ENCODE measurements at places on chromosomes 3 and 15.

GRCh38 chr15:57583282-57583681 is 8.4 kb upstream of the MYZAP start:
- DNase-seq: no peak

GRCh38 chr15:45185069-45185779 is 2.5 kb downstream of the SHF start:
- no peak for DNase-seq

DNA sequence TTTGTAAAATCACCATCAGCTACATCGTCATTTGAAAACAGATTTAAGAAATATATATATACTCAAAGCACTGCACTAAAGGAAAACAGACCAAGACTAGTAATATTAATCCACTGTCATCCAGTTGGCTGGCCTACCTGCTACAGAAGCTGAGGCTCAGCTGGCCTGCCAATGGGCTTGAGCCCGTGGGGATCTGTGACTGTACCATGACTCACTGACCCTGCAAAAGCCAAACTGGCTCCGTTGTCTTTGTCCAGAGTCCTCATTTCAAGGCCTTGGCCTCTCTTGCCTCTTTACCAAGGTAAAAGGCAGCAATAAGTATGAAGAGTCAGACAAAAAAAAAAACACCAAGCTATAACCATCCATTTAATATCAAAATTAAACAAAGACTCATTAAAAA is 463.5 kb upstream of the RASGRP1 start:
- no peak for DNase-seq

DNA sequence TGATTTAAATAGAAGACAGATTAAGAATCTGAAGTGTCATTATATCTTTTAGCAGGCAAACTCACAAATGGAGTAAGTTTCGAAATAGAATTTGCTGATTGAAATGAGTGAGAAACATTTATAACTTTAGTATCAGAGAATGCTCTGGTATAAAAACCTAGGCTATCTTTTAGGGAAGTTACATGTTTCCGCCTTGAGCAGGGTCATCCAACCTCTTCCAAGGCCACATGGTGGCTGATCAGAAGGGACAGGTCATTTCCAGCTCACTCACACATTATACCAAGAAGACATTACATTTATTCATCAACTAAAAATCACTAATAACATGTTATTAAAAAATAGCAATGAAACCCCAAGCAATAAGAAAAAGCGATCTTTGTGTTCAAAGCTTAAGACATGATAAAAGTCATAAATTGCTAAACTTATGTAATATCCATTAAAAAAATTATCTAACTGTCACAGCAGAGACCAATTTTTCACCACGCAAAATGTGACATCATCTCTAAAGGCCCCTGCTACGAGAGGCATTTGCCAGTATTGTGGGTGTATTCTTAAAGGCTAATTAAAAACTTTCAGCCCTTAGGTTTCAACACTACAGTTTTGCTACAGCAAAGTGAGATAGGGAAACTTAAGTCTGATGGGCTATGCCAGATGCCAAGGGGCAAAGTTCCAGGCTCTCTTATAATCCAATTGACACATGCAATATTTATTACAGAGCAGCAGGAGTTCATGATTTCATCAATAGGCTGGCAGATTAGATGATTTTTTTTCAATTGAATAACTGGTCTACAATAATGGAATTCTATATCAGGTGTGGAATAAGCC is 240.4 kb upstream of the TBL1XR1 start:
- DNase-seq: no peak

DNA sequence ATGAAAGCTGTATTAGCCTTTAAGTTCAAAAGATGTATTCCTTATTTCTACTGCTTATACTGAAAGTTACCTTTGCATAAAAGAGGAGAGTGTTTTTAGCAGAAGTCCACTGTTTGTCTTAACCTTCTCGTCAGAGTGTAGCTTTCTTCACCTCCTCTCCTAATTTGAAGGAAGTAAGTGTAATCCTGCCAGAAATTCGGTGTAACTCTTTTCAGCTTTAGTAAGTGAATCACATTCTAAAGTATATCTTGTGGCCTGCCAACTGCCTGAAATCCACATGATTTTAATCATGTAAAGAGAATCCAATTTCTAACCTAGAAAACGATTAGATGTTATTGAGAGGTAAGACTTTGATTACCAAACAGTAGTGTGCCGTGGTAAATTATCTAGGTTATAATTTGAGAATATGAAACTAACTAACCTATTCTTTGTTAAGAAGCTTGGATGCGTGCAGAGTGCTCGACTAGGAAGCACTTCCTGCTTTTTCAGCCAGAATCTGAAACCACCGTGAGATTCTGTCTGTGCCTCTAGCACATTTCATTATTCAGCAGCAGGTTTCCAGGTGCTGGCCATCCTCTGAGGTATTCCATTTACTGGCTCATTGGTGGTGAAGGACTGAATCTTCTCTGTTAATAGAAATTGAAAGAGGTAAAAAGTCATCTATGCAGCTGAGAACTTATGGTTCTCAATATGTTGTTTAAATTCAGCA is 7.5 kb downstream of the GYG1 start:
- no peak for DNase-seq

GRCh38 chr15:96209285-96209735 is 121.2 kb upstream of the NR2F2 start:
- DNase-seq: no peak

- DNase-seq: no peak
These were observed 171.5 kb upstream of the GOLIM4 start for GRCh38 chr3:168267179-168267578.

DNA sequence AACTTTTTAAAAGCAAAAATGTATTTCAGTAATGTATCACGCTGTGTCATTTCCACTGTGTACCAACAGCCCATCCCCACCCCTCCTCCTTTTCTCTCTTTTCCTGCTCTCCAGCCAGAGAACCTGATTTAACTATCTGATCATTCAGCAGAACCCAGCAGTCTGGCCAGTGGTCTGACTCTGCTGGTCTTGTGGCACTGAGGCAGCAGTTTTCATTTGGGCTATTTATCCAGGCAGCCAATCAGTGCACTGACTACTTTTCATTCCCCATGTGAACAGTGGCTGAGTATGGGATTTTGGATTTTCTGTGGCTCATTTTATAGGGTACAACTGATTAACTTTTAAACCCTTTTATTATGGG is 56.3 kb downstream of the GPR171 start:
- DNase-seq: no peak

DNA sequence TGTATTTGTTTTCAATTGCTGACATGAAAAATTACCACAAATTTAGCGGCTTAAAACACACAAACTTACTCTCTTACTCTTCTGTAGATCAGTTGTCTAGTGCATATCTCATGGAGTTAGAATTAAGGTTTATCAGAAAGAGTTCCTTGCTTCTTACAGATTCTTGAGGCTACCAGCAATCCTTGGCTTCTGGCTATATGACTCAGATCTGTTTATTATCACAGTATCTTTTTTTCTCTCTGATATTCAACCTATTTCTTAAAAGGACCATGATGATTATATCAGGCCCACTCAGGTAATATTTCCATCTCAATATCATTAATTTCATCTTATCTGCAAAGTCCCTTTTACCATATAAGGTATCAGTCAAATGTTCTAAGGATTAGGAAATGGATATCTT is 263.5 kb upstream of the BCHE start:
- DNase-seq: no peak

GRCh38 chr3:119534296-119534695 is 25.1 kb downstream of the CD80 start:
- no peak for DNase-seq

DNA sequence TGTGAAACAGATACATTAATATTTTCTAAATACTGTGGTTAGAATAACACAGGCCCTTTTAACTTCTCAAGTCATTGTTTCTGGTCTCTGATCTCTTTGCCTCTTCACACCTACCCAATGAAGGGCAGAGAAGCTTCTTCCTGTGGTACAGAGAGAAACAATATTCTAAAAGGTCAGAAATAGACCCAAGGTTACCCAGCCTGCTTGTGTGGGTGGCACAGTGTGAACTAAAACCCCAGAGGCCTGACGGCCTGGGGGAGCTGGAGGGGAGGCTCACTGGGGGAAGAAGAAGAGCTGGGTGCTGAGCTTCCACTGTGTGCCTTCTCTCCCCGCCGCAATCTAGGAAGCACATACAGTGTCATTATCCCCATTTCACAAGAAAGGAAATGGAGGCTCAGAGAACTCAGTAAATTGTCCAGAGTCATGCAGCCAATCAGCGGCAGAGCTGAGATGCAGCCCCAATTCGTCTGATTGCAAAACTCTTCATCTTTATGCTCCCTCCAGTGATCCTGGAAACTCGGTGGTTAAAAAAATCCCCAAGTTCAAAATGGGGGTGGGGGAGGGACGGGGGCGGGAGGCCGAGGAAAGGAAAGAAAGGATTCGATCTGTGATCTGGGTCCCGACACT is 64.1 kb upstream of the HEG1 start:
- DNase-seq: no peak

GRCh38 chr3:23422517-23422851 is 219.4 kb downstream of the UBE2E2 start:
- DNase-seq: no peak

DNA sequence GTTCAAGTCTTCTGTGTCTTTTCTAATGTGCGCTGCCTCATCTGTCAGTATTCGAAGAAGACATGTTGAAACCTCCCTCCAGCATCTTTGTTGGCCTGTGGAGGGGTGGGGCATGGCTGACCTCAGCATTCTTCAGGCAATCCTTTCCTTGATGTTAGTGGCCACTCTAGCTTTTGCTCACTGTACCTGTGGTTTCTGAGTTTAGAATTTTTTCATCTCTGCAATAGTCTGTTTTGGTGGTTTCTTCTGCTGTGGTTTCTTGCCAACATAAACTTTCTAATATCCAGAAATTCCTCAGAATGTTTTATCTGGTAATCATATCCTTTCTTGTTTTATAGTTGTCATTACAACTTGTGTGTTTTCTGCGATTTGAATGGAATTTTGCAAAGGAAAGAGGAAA is 251.3 kb upstream of the NR2E3 start:
- no peak for DNase-seq

- no peak for DNase-seq
These were observed 47.4 kb downstream of the MRPL46 start for GRCh38 chr15:88419830-88420229.

DNA sequence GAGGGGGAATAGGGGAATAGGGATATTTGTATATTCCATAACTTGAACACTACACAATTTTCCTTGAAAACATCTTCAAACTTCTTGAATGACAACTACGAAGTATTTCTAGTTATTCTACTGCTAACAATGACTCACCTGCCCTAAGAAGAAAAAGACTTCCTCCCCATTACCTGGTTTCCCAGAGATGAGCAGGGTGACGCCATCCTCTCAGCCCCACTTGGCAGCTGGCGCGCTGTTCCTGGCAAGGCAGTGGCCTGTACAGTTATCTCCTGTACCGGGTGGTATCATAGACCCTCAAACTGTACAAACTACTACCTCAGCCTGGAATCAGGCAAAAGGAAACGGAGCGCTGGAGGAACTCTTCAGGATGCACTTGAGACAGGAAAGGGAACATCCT is 10.4 kb downstream of the WDR82 start:
- no peak for DNase-seq

GRCh38 chr3:197718891-197719290 is 17.8 kb downstream of the RUBCN start:
- DNase-seq: no peak

DNA sequence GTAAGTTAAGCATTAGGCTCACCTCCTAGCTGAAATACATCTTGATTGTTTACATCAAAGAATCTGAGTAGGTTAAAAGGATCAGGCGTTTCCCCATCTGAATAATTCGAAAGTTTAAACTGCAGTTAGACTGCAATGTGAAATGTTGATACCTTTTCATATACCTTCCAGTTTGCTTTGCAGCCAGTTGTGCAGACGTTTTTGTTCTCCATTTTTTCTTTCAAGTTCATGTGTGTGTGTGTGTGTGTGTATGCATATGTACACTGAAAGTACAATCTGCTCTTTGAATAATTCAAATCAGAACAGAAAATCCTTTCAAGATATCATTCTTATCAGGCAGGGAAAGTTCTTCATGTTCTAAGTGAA is 2.9 kb downstream of the ITPR1 start:
- DNase-seq: no peak

DNA sequence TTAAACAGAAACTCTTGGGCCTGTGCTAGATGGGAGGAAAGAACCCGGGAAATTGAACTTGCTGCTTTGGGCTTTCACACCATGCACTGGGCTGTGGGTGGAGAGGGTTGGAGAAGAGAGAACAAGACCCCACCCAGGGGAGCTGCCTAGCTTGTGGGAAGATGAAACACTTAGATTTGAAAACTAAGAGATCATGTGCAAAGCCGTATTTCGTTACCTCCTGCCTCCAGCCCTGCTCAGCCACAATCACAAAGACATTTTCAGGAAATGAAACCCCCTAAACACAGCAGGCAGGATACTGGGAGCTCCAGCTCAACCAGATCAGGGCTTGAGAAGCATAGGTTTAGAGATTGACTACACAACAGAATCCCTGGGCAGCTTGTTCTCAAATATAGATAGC is 183.0 kb upstream of the C2CD4B start:
- DNase-seq: no peak

DNA sequence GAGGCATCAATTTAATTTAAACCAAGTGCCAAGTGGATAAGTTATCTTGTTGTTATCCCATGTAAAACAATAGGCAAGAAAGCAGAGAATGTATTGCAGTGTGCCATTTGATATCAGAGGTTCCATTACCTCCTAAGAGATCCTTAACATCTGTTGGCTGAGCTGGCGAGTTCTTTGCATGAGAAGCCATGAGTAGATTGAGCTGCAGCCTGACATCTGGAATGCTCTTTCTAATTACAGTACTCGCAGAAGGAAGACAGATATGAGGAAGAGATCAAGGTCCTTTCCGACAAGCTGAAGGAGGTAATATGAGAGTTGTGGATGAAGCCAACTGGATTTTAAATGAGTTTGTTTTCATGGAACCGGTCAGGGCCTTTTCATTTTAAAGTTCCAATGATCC is 19.4 kb downstream of the TPM1 start:
- no peak for DNase-seq

DNA sequence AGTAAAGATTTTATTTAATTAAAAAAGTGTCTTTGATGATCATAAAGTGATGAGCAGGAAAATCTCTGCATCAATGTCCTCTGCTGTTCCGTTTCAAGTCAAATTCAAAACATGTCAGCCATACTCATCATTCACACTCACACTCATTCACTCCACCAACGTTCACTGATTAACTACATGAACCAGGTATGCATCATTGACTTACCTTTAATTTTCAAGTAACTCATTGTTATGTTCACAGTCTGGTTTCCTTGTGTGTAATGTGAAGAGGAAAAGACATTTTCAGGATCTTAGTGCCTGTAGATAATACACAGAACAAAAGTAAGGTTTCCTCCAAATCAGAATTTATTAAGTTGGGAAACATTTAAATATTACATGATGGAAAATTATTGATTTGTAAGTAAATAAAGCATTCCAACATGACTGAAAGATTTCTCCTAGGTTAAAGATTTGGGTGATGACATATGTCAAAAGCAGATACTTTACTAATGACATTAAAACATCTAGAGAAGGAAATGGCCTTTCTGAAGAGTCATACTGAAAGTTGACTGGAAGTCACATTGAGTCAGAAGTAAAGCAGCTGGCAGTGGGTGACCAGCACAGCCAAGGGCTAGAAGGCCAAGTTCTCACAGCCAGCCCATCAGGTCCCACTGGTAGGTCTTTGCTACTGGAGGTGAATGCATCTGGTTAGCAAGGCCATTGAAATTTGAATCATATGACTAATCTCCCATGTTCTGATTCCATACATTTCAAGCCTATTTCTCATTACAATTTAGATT is 251.9 kb downstream of the CDIN1 start:
- no peak for DNase-seq
